ENCODE measurements at places on chromosomes 7 and 10.

- no peak for DNase-seq
Measured at GRCh38 chr10:130466271-130466997, 330.2 kb downstream of the GLRX3 start.

- no peak for DNase-seq
Measured at GRCh38 chr7:134155871-134156270, 28.7 kb downstream of the LRGUK start.

- DNase-seq, result no peak
Measured at GRCh38 chr7:94482796-94483195, 26.8 kb upstream of the CASD1 start.

DNA sequence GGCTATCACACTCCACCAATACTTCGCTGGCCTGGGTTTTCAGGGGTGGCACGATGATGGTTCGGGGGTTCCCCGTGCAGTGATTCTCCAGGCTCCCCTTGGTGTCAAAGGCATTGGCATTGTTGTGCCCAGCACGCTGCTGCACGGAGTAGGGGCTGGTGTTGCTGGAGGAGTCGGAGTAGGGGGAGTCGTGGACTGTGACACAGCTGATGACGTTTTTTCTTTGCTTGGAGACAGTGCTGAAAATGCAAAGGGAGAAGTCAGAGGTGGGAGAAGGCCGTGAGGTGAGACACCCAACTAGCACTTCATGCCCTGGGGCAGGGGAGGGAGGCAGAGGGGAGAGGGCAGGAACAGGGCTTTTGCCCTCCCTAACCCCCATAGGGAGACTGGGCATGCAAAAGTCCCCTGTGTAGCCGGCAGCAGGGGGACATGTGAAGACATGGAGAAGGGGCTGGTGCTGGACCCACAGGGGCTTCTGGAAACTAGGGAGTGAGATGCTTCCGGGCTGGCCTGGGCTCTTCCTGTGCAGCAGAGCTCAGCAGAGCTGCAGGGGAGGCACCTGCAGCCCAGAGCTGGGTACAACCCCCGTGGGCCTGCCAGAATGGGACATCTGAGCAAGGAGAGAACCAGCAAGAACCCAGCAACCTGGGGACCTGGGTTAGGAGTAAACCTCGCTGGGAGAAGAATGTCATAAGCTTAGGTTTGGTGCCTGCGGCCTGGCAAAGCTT is 60.5 kb downstream of the CLEC2L start:
- no peak for DNase-seq

DNA sequence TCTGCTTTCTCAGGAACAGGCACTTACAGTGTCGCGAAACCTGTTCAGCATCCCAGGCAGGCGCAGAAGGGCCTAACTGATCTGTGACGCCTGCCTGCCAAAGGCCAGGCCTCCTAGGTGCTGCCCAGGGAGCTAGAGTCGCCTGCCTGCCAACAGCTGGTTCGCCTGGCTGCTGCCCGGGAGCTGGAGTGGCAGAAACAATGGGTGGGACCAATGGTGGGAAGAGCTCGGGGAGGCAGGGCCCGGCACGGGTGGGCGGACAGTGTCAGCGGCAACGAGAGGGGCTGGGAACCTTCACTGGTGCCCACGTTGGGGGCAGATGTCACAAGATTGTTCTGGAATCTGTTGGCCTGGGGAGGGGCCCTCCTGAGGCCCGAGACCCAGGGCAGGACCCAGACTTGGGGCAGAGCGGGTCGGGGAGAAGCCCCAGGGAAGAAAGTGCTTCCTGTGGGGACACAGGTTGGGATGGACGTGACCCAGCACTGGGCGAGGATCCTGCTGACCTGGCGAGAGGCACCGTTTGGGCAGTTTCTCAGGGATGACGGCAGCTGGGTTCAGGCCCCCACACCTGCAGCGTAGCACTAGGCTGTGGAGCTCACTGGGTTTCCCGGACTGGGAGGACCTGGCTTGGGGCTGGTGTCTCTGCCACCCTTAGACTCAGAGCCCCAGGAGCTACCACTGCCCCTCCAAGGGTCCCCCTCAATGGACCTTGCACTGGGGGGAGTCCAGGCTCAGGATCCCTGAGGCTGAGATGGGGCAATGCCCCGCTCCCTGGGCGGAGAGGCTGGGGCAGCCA is 181.8 kb downstream of the ELFN1 start:
- no peak for DNase-seq

DNA sequence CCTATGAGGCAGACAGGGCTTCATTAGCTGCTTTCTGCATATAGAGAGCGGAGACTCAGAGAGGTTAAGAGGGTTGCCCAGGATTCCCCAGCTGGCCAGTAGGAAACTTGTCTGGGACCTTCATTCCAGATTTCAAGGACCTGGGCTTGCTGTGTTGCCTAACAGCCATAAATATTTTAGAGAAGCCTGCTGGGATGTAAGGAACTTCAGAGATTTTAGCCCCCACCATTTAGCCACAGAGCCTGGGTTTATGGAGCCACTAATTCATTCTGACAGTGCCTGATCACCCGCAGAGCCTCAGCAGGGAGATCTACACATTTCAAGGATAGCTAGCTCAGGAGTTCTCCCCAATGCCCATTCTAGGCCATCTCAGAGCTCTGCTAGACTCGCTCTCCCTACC is 56.6 kb upstream of the TRUB1 start:
- DNase-seq, result no peak

- DNase-seq, result no peak
Measured at GRCh38 chr10:16909961-16910792, 93.0 kb upstream of the RSU1 start.

GRCh38 chr10:7133278-7133677 is 277.6 kb downstream of the SFMBT2 start:
- no peak for DNase-seq
